ENCODE measurements at places on chromosomes 7 and 10.

DNA sequence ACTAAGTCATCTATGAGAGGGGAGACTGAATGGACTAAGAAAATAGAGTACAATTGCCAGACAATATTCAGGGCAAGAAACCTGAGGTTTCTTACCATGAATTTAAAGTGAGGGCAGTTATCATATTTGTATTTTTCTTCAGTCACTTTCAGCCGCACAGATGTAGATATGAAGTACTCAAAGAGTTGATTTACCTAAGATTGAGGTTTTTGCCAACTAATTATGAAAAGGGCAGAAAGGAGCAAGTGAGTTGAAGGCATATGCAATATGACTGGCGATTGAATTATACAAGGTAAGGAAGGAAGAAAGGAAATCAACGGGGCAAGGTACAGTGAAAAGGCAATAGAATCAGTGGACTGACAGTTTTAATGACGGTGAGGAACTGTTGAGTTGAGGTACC, 17.8 kb downstream of the CNOT4 start:
- DNase-seq: no peak

- DNase-seq: no peak
Measured at GRCh38 chr7:50285269-50285668, 19.2 kb upstream of the IKZF1 start.

- no peak for DNase-seq
Measured at GRCh38 chr7:139004321-139005090, 23.3 kb upstream of the KIAA1549 start.

DNA sequence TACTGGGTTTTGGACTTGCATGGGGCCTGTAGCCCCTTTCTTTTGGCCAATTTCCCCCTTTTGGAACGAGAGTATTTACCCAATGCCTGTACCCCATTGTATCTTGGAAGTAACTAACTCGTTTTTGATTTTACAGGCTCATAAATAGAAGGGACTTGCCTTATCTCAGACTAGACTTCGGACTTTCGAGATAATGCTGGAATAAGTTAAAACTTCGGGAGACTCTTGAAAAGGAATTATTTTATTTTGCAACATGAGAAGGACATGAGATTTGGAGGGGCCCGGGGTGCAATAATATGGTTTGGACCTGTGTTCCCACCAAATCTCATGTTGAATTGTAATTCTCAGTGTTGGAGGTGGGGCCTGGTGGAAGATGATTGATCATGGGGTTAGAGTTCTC, 8.3 kb upstream of the NT5C3A start:
- no peak for DNase-seq

DNA sequence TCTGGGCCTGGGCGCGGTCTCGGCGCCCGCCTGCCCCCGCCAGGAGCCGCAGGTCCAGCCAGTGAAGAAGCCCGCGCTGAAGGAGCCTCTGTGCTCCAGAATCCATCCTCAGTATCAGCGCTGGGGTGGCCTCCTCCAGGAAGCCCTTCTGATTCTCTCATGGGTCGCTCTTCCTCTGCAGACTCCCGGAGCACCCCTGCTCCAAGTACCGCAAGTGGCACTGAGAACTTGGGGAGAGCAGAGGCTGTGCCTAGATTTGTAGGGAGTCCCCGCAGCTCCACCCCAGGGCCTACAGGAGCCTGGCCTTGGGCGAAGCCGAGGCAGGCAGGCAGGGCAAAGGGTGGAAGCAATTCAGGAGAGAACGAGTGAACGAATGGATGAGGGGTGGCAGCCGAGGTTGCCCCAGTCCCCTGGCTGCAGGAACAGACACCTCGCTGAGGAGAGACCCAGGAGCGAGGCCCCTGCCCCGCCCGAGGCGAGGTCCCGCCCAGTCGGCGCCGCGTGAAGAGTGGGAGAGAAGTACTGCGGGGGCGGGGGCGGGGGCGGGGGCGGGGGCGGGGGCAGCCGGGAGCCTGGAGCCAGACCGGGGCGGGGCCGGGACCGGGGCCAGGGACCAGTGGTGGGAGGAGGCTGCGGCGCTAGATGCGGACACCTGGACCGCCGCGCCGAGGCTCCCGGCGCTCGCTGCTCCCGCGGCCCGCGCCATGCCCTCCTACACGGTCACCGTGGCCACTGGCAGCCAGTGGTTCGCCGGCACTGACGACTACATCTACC, at the start of gene ALOX5:
Gene ALOX5 (plus strand): TSS at position 641 of the 774 bp plus-strand sequence. CDS start 64 bp downstream, at position 705.
- DNase-seq: no peak

- DNase-seq: no peak
Measured at GRCh38 chr10:132989476-132990415, 47.4 kb upstream of the CFAP46 start.

DNA sequence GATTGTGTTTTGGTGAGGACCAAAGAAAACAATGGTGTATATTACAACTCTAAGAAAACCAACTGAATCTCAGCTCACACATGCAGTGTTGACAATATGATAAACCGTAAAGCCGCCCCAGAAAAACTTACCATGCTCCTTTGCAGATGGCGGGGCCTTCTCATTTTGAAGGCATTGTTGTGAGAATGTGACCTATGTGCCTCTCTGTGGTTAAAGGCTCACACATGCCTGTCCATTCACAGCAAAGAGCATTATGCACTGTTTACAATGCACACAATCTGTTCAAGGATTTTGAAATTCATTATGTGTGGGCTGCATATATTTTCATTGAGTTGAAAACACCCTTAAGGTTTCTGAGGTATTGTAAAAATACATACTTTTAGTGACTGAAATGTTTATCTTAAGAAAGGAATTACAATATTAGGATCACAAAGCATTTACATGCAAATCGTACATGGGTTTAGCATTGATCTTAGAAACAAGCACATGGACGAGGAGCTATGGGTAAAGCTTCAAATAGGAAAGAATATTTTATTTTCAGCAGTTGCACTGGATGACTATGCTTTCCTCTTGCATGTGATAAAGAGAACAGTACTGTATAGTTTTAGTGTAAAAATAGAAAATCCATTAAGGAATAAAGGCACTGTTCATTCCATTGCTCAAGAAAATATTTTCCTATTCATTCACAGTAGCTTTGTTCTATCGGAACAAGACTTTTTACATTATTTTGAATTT, 334.3 kb downstream of the ARL4A start:
- no peak for DNase-seq

DNA sequence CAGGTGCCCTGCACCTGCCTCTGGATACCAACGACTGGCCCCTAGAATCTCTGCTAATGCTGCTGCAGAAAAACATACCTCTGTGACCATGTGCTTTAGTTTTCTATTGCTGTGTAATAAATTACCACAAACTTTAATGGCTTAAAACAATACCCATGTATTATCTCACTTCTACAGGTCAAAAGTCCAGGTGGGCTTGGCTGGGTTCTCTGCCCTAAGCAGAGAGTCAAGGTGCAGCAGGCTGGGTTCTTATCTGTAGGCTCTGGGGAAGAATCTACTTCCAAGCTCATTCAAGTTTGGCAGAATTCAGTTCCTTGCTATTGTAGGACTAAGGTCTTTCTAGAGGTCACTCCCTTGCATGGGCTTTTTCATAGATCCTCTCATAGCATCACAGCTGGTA, 52.3 kb downstream of the CCDC71L start:
- DNase-seq: no peak

DNA sequence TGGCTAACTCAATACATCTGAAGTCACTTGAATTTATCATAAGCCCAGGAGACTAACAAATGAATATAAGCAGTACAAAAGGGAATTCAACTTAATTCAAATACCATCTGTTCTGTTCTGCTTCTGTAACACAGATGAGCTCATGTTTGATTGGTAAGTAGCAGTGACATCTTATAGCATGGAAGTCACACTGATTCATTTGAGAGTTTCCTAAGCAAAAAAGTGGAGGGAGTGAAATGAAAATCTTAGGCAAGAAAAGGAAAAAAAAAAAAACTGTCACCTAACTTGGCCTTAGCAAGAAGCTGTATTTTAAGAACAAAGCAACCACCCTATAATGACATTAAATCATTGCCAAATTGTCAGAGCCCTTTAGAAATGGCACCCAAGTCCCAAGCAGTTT, 49.5 kb downstream of the SMURF1 start:
- DNase-seq: no peak

DNA sequence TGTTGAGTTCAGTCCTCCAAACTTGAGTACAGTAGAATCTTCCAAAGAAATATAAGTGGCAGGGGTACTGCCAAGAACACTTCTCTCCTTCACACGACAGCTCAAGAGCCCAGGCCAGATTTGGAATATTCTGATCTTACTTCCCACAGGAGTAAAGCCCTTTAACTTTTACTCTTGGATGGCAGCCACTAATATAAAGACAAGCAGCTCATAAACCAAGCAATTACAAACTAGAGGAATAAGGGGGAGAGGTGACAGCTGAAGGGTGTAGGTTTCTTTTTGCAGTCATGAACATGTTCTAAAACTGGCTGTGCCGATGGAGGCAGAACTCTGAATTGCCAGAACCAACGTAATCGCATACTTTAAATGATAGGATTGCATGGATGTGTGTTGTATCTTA, 74.8 kb downstream of the SVIL start:
- DNase-seq: no peak

DNA sequence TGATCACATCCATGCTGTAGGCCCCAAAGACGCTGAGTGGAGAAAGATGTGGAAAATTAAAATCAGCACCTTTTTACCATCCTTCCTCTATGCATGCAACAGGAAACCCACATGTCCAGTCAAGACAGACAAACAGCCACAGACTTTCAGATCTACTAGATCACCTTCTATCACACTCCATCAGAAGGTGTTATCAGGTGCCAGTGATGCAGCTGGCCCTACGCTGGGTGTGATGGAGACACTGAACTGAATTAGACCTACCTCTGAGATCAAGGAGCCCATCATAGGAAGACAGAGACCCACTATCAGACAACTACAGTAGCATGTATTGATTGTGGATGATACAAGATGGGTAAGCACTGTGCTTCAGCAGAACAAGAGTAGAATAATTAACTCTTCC, 15.5 kb downstream of the CYP3A4 start:
- DNase-seq: no peak

GRCh38 chr7:150351587-150352194, 10.3 kb upstream of the RARRES2 start:
- DNase-seq: no peak

GRCh38 chr10:22984066-22984465, 56.2 kb downstream of the ARMC3 start:
- DNase-seq: no peak

GRCh38 chr10:26755443-26755903, 58.0 kb downstream of the PDSS1 start:
- DNase-seq: no peak

- no peak for DNase-seq
Measured at GRCh38 chr7:126605056-126605455, 647.7 kb downstream of the GRM8 start.

DNA sequence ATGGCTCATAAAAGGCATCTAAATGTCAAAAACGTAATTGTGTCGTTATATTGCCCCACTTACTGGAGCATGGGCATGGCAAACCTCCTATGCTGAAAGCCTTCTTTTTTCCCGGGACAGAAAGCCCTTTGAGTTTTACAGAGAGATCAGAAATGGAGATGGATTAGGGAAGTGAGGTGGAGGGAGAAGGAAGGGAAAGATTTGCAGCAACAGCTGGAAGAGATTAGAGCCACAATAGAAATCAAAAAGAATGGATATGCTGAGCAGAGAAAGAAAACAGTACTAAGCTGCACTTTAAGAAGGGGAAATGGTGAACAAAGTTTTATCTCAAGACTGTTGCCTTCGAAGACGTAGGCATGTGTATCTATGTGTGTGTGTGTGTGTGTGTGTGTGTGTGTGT, 97.2 kb upstream of the PCGF5 start:
- no peak for DNase-seq

- no peak for DNase-seq
Measured at GRCh38 chr10:75925999-75926398, 494.6 kb downstream of the LRMDA start.

- DNase-seq: no peak
Measured at GRCh38 chr10:69222157-69223027, 2.3 kb downstream of the HKDC1 start.

GRCh38 chr7:34025600-34025999, 120.3 kb downstream of the BMPER start:
- no peak for DNase-seq

- no peak for DNase-seq
Measured at GRCh38 chr10:122208571-122209430, 62.3 kb upstream of the BTBD16 start.

DNA sequence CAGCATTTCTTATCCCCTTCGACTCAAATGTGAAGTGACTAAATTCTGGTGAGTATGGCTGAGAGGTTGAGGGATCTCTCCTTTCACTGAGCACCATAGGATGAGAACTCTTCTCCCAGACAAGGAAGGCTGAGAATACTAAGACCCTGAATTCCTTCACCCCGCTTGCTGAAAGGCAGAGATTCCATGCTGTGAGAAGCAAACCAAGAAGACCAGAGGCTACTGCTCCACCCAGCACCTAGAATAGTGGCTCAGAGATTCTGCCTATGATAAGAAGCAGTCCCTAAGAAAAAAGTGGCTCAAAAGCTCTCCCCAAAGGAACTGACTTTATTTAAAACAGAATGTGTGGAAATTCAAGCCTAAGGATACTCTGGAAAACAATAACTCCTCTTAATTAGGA, 26.7 kb upstream of the WNT2 start:
- DNase-seq: no peak

GRCh38 chr7:75010036-75010435, 45.5 kb downstream of the CASTOR2 start:
- no peak for DNase-seq

GRCh38 chr10:92712016-92712889, 22.5 kb downstream of the HHEX start:
- no peak for DNase-seq

GRCh38 chr10:103772096-103772845, 83.1 kb downstream of the SH3PXD2A start:
- no peak for DNase-seq

DNA sequence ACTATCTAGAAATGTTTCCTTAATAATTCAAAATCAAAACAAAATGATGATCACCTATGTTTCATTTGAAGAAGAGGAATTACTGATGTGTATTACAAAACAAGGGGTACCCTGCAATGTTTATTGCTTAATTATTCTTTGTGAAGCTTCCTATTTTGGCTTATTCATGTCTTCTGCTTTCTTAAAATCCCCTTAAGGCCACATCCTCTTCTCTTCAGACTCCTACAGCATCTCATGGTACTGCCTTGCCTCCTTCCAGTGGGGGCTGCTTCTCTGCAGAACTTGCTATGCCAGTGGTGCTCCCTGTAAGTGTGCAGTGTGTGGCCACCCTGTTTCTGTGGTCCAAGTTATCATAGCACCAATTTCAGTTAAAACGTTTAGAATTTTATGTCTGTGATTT, 35.0 kb downstream of the CCDC146 start:
- no peak for DNase-seq

- no peak for DNase-seq
Measured at GRCh38 chr7:135366843-135367508, 133.3 kb downstream of the STRA8 start.

GRCh38 chr10:131077031-131077430, 234.5 kb downstream of the TCERG1L start:
- no peak for DNase-seq

- DNase-seq: no peak
Measured at GRCh38 chr7:119606297-119606696, 666.7 kb upstream of the KCND2 start.
